ENCODE measurements at places on chromosomes 2 and 18.
A peak's percentile ranks its signal among the peaks of the same experiment; 100 is the strongest.

DNA sequence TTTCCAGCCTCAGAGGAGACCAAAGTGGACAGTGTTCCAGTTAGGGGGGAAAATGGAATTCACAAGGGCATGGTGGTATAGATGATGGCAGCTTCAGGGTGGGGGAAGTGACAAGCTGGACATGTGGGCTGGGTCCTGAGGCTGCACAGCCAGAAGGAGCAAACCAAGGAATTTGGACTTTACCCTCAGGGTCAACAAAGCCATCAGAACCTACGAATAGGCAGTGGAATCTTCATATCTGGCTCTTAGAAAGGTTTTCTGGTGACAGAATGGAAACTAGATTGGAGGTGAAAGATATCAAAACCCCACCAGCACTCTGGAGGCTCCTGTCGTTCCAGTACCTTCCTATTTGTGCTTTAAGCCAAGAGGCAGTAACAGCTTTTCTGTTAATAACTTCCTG, 127.1 kb downstream of the SETBP1 start:
- no peak for DNase-seq

GRCh38 chr2:45469314-45470099, 141.6 kb downstream of the SRBD1 start:
- DNase-seq = no peak

GRCh38 chr2:191515551-191515950, 162.4 kb upstream of the NABP1 start:
- no peak for DNase-seq

GRCh38 chr2:196638765-196639164, 750 bp upstream of the CCDC150 start:
- DNase-seq = no peak

GRCh38 chr2:217988014-217988839, 14.6 kb downstream of the TNS1 start:
- DNase-seq = peak; percentile 60

DNA sequence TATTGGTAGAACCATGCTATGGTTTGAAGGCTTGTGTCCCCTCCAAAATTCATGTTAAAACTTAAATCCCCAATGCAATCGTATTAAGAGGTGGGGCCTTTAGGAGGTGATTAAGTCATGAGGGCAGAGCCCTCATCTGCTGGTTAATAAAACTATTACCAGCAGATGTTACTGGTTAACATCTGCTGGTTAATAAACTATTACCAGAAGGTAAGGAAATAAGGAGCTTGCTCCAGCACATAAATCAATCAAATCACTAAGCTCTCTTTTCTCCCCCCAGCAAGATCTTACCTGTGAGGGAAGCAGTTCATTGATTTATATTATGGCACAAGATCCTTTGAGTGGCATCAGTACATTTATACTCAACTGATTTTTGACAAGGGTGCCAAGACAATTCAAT, 96.9 kb downstream of the AAK1 start:
- DNase-seq = no peak

DNA sequence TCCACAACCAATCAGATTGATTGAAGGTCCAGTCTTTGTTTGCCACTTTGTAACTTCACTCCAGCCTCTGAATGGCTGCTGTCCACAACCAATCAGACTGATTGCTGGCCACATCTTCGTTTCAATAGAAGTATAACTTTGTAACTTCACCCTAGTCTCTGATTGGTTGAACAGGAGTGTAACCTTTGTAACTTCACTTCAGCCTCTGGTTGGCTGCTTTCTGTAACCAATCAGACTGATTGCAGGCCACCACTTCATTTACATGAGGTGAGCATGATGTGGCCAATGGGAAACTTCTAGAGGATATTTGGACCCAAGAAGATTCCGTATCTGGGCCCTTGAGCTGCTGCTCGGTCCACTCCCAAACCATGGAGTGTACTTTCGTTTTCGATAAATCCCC, 16.9 kb upstream of the ALPP start:
- no peak for DNase-seq

- no peak for DNase-seq
These were observed 30.6 kb downstream of the HS1BP3 start for GRCh38 chr2:20620271-20620681.

GRCh38 chr18:12839526-12840196, 44.4 kb downstream of the PTPN2 start:
- DNase-seq = no peak

- no peak for DNase-seq
These were observed 190.4 kb downstream of the NRP2 start for GRCh38 chr2:205872716-205873115.

DNA sequence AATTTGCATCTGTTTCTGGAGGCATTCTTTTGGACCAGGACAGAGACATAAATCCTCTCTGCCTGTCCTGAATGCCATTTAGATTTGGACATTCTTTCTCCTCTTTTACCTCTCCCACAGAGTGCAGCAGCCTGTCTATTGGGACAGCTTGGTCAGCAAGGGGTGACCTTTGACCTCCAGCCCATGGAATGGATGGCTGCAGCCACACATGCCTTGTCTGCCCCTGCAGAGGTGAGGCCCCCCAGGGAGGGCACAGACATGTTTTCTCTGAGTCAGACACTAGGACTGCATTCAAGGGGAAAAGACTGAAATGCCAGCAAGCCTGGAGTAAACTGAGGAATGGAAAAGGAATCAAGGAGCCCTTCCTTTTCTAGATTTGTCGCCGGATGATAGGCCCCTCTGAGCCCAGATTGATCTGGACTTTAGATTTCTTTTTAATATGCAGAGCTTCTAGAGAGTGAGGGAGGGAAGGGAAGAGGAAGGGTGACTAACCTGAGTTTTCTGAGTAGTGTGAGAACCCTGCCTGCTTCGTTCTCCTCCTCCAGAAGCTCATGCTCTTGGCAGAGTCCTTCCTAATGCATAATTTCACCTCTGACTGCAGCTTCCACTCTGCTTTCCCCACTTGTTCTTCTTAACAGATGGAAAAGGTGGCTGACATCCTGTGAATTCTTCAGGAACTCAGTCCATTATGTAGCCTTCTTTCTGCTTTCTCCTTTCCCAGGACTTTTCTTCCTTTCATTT, 16.1 kb upstream of the TTLL4 start:
- DNase-seq = no peak

DNA sequence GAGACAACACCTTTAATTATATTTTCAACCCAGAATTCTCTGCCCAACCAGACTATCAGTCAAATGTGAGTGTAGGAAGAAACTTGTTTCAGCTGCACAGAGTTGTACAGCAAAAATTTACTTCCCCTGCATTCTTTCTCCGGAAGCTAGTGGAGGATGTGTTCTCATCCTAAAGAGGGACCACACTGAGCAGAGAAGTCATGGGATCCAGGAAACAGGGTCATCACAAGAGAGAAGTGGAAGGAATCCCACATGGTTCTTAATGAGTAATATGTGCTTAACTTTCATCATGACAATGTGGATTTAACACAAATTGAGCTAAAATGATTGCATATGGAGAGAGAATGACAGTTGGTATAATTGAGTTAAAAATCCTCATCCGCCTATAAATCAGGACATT, 78.2 kb downstream of the INPP4A start:
- no peak for DNase-seq

DNA sequence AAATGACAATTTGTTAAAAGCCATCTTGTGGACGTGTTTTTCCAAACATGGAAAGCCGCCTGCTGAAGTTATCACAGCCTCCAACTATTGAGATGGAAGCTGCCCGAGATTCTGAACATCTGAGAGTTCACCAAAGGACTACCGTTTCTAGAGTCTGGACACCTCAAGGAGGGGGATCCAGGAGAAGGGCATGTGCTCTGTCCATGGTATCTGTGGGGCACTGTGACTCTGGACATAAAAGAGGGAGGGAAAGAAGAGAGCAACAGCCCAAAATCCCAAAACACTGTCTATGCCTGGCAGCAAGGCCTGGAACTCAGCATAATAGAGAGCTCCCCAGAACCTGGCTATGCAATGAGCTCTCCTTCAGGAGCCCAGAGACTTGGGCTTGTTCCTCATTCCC, 319.9 kb downstream of the EN1 start:
- DNase-seq = no peak

GRCh38 chr18:55353806-55354205, 234.2 kb downstream of the TCF4 start:
- peak; percentile 86 for DNase-seq

GRCh38 chr2:41966920-41967319, 80.9 kb upstream of the PKDCC start:
- DNase-seq = no peak

- DNase-seq = no peak
These were observed 207.9 kb upstream of the SALL3 start for GRCh38 chr18:78771496-78772359.

- DNase-seq = no peak
These were observed 7.0 kb upstream of the HS6ST1 start for GRCh38 chr2:128325611-128326181.

DNA sequence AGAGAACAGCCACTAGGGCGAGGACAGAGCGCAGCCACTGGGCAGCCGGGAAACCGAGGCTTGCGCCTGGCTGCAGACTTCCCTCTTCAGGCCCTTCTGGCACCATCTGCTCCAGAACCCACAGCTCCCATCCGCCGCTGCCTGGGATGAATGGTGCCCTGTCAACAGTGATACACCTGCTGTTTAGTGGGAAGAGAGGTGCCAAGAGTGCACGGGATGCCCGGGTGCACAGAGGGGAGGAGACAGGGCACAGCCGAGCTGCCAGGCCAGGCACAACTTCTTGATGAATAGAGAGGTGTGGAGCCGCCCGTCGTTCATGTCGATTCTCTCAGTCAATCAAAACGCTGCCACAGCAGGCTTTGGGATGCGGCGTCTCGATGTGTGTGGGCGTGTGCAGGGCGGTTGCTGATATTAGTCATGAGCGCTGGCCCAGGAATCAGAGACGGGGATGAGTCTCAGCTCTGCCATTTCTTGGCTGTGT, 39.5 kb downstream of the RRM2 start:
- DNase-seq = no peak

DNA sequence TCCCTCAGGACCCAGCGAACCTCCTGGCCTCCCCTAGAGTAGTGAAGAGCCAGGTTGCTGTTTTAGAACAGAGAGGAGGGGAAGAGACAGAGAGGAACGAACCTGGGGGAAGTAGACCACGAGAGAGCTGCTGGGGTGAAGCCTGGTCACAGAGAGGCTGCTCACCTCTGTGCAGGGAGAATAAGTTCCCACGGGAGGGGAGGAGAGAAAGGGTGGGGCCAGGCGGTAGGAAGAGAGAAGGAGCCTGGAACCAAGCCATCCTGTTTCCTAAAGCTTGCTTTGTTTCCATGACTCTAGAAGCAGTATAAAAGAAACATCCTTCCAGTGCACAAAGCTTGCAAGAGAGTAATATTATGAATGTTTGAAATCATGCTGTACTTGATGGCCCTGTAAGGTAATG, 147.9 kb downstream of the MYT1L start:
- no peak for DNase-seq

GRCh38 chr2:133418671-133419070, 149.6 kb downstream of the NCKAP5 start:
- no peak for DNase-seq

- no peak for DNase-seq
These were observed 56.2 kb downstream of the UXS1 start for GRCh38 chr2:106137731-106138521.

GRCh38 chr2:217430916-217431576, 571.2 kb upstream of the TNP1 start:
- DNase-seq = no peak

DNA sequence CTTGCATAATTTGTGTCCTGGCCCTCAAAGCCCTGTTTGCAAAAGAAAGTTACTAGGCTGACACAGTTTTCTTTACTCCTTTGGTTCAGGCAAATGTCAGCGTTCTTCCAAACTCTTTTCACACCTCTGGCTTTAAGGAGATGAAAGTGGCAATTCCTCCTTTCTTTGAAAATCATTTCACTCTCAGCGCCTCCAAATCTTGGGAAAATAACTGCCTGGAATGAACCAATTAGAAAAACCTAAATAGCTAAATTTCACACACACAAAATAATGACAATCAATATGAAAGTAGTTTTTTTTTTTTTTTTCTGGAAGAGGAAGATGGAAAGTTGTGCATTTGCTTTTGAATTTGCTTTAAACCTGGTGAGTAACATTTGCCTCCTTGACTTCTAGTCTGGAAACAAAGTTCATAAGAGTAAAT, 1.7 kb downstream of the MEIS1 start:
- no peak for DNase-seq

DNA sequence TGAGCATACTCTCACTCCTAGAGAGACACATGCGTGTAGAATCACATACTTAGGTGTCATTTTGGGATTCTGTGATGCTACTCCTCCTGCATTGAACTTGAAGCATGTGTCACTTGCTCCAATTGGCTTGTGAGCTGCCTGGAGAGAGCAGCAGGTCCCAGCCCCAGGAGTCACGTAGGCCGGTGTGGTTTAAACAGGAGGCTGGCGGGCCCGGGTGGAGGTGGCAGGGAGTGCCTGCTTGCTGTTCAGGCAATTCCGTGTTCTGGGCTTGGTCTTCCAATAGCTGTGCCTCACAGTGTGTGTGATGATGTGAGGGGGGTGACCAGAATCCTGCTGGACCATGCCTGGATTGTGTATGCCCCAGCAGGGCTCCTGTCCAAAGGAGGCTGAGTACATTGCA, 51.0 kb downstream of the ZNF236 start:
- no peak for DNase-seq

DNA sequence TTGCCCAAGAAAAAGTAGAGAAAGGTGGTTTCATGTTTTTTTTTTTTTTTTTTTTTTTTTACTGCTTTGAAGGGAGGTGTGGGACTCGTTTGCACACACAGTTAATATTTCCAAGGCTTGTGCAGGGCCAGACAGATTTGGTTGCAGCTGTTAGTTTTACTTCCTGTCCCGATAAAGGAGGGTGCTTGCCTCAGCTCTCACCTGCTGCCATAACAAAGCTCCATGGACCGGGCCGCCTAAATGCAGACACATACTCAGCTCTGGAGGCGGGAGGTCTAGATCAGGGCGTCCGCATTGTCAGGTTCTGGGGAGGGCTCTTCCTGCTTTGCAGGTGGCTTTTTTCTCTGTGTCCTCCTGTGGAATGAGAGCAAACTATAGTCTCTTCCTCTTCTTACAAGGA, 69.9 kb downstream of the ODC1 start:
- DNase-seq = no peak

DNA sequence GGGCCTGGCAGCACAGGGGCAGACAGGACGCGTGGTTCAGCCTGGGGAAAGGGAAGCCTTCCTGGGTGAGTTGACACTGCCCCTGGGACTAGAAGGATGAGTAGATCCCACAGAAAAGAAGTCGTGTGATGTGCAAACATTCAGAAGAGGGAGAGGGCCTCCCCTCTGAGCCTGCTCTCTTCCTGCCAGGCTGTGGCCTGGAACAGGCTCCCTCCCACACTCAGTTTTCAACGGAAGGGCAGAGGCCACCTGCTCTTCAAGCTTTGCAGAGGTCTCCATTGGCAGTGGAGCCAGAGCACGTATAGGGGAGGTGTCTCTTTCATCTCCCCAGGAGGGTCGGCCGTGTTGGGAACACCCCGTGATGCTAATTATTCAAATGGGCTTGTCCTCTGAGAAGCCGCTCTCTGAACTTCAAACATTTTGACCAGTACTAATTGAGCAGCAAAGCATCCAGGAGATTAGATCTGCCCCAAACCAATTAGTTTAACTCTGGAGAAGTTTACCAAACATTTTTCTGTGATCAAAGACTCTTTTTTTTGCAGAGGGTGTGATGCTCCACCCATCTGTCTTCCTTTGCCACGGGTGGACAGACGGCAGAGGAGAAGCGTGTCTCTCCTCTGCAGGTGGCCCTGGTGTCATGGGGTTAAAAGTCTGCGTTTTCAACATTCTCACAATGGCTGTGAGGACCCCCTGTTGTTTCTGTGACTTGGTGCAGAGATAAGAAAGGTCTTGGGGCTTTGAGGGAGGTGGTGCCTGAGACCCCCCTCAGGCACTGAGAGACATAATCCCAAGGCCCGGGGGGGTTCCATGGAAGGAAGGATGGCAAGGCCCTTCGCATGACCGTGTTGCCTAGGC, 29.5 kb upstream of the ODC1 start:
- no peak for DNase-seq

GRCh38 chr2:174322746-174323145, 12.0 kb upstream of the SP9 start:
- DNase-seq = no peak
